ENCODE measurements at places on chromosomes 13 and 19. TPM values are rescaled to one million over a fixed set of nuclear protein-coding genes. Genes with fewer than 3 reads are reported as not detected.

DNA sequence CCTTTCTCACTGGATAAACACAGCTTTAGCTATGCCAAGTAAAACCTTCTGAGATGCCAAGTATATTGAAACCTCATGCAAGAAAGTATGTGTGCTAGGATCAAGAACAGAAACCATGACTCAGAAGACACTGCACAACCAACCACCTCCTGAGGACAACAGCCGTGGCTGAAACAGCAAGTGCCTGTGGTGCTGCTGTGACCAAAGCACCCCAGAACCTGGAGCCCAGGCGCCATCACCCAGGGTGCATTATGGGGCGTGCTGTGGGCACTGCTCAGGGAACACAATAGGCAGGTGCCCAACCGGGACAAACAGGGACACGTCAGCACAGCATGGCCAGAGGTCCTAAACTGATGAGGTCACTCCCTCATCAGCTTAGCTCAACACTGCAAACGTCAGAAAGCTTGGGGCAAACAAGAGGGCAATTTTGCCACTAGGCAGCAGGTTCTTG lies 101.3 kb upstream of the SLC15A1 start:
- DNase-seq: no peak

GRCh38 chr19:17078920-17079709 lies 3.5 kb downstream of the MYO9B start:
- DNase-seq: no peak

PPFIA3 gene
- total RNA-seq: 4.0 TPM

DNA sequence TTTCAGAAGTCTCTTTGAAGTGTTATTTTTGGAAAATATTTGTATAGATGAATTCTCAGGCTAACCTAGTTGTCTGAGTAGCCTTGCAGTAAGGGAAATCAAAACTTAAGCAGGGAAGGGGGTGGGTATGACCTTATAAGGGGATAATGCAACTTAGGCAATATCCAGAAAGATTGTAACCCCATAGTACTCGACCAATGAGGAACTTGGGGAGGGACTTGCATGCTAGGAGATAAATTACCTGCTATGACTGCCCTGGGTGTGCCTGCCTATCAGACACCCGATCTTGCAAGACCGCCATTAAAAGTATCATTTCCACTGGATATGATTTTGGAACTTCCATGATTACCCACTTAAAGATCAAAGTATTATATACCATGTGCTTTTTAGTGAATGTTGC lies 23.0 kb upstream of the RFXAP start:
- DNase-seq: no peak

GRCh38 chr13:21511849-21512248 lies 52.7 kb upstream of the ZDHHC20 start:
- no peak for DNase-seq

DNA sequence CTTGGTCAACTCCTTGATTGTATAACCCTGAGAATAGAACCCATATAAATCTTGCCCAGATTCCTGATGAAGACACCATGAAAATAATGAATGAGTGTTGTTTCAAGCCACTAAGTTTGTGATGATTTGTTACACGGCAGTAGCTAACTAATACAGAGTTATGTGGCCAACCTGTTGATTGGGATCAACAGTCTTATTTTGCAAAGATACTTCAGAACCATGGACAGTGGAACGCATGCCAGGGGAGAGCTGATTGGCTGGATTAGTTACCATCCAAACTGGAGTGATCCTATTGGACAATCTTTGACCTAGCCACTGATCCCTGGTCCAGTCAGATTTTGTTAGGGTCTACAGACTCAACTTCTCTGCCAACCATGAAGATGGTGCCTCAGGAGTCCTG lies 26.6 kb downstream of the CD70 start:
- DNase-seq: no peak

PDE4C gene
- 1.2 TPM for total RNA-seq

DNA sequence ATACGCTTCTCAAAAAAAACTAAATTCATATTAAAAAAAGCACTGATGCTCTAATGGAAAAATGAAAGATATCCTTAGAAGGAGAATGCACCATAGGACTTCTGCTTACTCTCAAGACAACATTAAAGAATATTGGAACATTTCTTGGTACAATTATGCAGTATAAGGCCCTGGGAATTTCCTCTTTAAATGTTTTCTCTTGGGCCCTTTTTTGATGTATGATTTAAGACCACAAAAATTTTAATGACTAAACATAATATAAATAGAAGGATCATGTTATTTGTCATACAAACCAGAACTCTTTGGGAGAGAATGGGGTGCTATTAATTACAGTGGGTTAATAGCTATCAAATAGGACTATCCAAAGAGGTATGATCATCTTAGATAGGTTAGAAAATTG lies 403.7 kb downstream of the FGF14 start:
- DNase-seq: no peak

DNA sequence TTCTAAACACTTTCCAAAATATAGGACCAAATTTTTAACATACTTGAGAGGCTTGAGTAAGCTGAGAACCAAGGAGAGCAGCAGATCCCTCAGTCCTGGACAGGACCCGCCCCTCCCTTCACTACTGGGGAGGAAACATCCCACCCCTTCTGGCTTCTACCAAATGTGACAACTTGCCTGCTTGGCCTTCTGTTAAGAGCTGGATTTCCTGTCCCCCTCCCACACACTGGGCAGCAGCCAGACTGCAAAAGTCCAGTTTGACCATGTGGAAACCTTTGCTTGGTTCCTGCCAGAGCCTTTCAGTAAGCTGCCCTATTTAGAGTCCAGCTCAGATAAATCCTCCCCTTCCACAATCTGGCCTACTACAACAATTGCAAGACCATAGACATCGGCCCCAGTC lies 84.3 kb downstream of the FGF14 start:
- peak; percentile 88 for DNase-seq

Measured in left ventricle myocardium superior (tissue), 1 donor.